ENCODE measurements at places on chromosomes 7 and 10.

GRCh38 chr7:129468087-129468486 lies 33.9 kb downstream of the STRIP2 start:
- no peak for DNase-seq

DNA sequence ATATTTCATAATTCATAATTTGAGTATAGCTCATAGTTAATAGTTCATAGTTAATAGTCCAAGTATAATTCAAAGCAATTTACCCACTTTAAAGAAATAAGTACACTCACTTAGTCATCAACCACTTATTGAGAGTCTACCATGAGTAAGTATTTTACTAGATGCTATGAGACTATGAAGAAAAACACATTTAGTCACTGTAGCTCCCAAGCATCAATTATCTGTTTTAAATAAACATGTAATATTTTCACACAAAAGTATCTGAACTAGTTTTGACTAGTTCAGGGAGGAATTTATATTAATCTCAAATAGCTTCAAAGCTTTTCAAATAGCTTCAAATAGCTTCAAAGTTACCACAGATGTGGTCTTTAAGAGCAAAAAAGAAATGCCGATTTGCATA lies 119.2 kb downstream of the ANK3 start:
- DNase-seq, result no peak

- no peak for DNase-seq
These were observed 51.7 kb upstream of the NEBL start for GRCh38 chr10:20948686-20949327.

- DNase-seq, result no peak
These were observed 135.0 kb upstream of the INHBA start for GRCh38 chr7:41837916-41838315.

DNA sequence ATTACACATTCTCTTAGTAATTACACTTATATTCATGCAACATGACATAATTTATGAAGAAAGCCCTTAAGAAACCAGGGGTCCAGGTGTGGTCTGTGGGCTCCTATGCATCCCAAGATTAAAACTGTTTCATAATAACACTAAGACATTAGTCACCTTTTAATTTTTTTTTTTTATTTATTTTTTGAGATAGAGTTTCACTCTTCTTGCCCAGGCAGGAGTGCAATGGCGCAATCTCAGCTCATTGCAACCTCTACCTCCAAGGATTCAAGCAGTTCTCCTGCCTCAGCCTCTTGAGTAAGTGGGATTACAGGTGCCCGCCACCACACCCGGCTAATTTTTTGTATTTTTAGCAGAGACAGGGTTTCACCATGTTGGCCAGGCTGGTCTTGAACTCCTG lies 12.5 kb downstream of the GDI2 start:
- no peak for DNase-seq

GRCh38 chr7:150787321-150788281 lies 12.6 kb downstream of the TMEM176B start:
- DNase-seq, result no peak

DNA sequence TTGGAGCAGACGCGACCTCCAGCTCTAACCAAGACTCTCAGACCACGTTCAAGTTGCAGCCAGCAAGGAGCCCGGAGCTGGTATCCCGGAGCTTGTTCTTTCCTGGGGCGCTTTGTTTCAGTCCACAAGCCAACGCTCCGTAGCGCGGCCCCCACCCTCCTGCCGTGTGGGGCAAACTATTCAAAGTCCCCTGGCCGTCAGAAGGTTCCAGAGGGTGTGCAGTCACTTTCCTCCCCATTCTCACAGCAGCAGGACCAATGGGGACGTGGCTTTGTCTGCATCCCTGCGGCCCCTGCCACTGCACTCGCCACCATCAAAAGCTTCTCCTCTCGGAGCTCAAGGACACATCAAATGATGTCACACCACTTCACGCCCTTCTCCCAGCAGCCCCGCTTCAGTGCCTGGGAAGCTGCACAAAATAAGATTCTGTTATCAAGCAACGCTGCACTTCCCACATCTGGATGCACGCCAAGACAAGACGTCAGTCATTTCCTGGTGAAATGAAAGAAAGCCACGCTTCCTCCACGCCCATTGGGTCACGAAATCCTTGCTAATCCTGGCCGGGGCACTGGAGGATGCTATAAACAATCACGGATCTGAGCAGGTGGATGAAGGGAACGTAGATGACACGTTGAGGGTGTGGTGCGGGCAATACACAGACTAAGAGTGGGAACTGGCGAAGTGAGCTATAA lies 348.2 kb downstream of the PTPRN2 start:
- no peak for DNase-seq

GRCh38 chr10:72466018-72466417 lies 111.3 kb upstream of the DNAJB12 start:
- no peak for DNase-seq

- DNase-seq, result no peak
These were observed 823.8 kb downstream of the PCDH15 start for GRCh38 chr10:53977267-53977666.

GRCh38 chr7:93014410-93014809 lies 103.4 kb downstream of the SAMD9 start:
- DNase-seq, result no peak

DNA sequence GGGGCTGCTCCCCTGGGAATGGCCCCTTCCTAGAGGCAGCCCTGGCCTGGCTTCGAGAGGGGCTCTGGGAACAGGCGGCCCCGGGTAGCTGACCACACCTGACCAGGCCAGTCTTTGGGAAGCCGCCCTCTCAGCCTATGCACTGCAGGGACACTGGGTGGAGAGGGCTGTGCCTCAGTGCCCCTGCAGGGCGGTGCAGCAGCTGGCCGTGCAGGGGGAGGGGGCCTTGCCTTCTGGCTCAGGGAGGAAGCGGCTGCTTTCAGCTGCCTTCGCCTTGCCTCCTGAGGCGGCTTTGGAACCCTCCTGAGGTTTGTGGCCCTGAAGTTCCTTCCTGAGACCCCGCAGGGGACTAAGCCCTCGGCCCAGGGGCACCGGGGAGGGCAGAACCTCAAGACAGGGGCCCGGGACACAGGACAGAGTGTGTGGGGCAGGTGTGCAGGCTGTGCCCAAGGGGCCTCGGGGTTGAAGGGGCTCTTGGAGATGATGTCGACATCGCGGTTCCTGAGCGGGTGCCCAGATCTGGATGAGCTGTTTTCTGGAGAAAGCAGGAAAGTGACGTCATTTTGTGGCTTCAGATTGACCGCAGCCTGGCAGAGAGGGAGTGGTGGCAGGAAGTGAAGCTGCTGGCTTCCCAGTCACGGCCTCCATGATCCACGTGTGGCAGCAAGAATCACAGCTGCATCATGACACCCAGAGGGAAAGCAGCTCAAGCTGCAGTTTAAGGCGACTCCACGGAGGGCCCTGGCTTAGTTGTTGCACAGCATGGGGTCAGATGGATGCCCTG lies 17.7 kb downstream of the ADAM8 start:
- peak; percentile 71 for DNase-seq

DNA sequence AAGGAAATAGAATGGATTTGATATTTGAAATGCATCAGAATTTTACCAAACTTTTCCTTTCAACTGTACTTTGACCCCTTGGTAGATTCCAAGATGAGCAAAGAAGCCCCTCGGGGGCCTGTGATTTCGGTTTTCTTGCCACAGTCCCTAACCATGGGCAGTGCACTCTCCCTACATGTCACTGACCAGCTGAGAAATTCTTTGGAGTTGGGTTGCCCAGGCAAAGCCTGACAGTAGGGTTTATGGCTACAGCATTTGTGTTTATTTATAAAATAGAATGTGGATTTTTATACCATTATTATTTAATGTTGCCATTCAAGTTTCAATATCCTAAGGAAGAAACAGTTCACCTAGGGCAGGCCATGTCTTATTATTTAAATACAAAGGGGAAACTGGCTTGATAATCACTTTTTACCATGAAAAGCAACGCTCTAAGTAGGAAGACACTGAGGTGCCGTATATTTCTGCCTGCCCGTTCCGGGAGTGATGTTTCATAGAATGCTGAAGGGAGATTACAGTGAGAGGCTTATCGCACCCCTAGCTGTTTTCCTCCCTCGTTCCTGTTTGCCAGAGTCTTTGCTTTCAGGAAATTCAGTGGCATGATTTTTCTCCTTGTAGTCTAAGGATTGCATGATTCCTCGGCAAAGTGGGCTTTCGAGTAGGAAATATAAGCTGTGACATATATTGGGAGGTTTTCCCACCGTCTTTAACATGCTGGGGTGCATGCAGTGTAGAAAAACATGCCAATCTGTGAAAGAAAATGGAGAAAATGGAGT lies 35.8 kb downstream of the WIPF3 start:
- no peak for DNase-seq

- DNase-seq, result no peak
These were observed 40.3 kb downstream of the TSPAN15 start for GRCh38 chr10:69491611-69492010.

Measured in glomerular endothelial cell (primary cell).